Activated CD4-positive, CD25-positive, alpha-beta regulatory T cell (primary cell): ENCODE measurements at places on chromosomes 1 and 21.

- no peak for DNase-seq
These were observed 137.1 kb upstream of the USP24 start for GRCh38 chr1:55352080-55352810.

DNA sequence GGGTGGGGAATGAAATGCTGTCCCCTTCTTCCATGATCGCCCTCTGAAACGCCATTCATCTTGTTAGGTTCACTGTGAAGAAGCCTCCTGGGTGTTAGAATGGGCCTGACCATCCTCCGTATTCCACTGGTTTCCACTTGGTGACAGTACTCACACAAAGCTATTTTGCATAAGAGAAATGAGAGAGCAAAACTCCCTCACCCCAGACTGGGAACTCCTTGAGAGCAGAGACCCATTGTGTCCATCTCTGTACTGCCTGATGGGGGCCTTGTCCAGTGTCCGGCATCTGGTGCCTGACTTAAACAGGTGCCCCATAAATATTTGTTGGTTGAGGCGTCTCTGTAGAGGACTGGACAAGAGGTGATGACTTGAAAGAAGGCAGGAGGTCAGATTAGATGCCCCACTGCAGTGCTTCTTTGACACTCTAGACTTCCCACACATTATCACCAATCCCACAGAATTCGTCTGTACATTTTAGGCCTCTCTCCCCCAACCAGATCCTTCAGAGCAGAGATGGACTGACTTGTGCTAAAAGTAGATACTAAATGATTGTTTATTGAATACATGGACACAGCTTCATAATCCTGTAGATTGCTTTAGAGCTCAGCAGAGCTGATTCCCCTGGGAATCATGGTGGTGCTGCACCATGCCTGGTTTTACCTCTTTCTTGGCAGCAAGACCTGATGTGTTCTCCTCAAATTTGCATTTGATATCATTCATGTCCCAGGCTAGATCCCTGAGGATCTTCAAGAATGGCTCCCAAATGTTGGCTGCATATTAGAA is 22.4 kb upstream of the KCNA2 start:
- no peak for DNase-seq

DNA sequence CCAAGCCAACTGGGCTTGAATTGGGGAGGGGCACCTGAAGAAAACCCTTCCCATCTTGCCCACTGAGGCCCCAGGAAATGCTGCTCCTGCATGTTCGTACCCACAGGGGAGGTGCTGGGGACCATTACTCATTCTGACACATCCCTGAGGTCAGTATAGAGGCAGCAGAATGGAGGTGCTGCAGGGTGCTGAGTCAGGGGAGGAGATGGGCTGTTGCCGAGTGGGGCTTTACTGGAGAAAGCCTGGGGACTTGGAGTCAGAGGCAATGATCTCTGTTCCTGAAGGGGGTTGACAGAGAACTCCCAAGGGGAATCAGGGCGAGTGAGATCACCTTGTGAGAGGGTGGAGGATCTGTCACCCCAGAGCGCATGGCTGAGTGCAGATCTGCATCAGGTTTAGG is 40.2 kb upstream of the KCNA10 start:
- DNase-seq, result no peak

DNA sequence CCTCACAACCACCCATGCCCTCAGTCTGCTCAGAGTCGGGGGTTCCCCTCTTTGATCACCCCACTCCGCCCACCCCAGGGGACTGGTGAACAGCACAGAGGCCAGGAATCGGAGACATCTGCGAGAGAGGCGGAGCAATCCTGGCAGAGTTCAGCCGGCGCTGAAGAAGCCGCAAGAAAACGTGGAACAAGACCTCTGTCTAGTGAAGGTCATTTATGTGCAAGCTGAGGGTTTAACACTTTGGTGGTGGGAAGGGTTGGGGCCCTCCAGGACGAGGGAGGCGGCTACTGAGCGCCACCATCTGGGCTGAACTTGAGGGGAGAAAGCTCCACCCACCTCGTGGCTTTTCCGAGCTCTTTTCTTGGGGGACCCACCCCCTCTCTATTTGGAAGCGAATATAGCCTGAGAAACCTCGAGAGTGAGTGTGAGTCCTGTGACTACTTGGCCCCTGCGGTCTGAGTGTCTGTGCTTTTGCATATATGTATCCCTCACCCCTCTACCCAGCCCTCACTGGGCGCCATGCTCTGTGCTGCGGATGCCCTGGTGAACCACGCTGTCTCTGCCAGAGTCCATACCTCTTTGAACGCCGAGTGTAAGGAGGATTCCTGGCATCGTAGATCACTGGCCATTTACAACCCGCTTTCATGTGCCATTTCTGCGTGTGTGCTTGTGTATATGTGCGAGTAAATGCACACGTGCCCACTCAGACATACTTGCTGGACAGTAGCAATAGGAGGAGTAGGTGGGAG is 1.2 kb upstream of the EPHA10 start:
- DNase-seq, result no peak

DNA sequence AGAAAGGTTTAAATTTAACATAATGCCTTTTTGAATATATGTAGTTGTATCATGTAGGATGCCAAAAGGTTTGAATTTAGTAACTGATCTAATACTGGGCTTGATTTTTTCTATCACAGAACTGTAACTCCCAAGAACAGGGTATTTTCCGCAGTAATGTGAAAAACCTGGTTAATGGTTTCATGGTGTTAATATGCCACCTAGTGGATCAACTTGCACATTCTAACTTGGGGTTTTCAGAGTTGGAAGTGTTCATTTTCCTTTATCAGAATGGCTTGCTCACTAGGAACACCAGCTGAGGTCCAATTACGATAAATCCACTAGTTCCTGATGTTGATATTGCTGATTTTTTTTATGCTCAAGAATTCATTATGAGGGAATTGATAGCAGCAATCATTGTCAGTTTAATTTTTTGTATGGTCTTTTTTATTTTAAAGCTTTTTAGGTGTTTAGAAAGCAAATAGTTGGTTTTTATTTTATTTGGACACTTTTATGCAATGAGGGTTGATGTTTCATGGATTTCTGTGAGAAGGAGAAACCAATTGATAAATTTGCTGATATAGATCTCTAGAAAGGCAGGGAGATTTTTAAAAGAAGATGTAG is 157.2 kb downstream of the PLA2G4A start:
- no peak for DNase-seq

DNA sequence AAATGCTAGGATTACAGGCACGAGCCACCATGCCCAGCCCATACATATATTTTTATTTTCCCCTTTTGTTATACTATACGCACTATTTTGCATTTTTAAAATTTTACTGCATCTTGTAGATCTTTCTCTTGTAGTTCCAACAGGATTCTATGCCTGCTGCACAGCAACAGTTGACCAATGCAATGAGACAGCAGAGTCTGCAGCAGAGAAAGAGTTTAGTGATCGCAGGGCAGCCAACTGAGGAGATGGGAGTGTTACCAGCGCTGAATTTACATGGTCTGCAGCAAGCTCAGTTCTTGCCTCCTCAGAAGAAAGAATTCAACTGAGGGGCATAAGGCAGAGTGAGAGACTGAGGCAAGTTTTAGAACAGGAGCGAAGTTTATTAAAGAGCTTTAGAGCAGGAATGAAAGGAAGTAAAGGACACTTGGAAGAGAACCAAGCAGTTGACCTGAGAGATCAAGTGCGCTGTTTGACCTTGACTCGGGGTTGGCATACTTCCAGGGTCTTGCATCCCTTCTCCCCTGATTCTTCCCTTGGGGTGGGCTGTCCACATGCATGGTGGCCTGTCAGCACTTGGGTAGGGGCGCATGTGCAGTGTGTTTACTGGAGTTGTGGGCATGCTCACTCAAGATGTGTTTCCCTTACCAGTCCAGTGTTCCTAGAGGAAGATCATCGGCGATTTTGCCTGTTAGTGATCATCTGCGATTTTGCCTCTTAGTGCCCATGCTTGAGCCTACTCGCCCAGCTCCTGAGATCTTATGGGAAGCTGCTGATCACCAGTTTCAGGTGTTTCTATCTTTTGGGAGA is 4.1 kb upstream of the MTOR start:
- no peak for DNase-seq

DNA sequence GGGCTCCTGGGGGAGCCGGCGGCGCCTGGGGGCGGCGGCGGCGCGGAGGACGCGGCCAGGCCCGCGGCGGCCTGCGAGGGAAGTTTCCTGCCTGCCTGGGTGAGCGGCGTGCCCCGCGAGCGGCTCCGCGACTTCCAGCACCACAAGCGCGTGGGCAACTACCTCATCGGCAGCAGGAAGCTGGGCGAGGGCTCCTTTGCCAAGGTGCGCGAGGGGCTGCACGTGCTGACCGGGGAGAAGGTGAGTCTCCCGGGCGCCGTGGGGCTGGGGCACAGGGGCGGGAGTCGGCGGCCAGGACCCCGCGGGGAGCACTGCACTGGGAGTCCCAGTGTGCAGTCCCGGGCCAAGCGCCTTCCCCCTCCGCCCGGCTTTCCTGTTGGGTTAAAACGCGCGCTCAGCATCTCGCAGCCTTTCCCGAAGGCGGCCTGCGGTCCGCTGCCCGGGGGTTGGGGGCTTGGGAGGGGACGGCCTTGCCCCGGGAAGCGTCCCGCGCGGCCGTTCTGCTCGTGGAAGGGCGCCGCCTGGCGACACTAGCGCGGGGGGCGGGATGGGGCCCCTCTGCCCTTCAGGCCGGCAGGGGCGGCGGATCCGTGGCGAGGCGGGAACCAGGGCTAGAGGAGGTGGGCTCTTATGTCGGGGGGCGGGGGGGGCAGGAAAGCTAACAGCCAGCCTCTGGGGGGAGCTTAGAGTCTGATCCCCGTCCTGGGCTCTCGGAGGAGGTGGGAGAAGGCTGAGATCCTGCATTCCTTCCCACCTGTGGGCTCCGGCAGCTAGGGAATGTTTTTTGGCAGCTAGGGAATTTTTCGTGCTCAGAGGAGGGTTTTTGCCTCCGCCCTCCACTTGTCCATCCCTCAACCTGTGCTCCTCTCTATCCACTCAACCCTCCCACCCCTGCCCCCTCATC is 1.1 kb downstream of the HUNK start:
- DNase-seq, result no peak

DNA sequence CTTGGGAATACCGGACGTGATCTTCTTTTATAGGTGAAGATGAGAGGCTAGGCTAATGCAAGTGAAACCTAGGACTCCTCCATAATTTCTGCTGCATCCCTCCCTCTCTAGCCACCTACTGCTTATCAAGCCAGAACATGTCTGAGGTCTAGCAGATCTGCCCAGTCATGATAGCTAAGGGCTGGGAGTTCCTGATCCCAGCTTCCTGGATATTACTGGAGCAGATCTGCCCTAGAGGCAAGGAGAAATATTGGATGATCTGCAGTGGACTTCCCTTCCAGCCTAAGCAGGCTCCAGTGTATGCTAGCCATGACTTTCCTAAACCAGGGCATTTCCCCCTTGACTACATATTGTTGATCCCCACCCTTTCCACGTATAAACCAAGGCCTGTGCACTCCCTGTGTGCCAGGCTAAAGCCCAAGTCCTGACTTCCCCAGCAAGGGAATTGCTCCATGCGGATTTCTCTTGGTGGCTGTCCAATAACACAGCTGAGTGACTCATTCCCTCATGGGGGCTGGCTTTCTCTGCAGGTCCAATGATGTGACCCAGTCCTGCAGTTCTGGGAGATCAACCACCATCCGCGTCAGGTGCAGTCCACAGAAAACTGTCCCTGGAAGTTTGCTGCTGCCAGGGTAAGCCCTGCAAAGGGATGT is 15.5 kb upstream of the SARS1 start:
- DNase-seq, result no peak

DNA sequence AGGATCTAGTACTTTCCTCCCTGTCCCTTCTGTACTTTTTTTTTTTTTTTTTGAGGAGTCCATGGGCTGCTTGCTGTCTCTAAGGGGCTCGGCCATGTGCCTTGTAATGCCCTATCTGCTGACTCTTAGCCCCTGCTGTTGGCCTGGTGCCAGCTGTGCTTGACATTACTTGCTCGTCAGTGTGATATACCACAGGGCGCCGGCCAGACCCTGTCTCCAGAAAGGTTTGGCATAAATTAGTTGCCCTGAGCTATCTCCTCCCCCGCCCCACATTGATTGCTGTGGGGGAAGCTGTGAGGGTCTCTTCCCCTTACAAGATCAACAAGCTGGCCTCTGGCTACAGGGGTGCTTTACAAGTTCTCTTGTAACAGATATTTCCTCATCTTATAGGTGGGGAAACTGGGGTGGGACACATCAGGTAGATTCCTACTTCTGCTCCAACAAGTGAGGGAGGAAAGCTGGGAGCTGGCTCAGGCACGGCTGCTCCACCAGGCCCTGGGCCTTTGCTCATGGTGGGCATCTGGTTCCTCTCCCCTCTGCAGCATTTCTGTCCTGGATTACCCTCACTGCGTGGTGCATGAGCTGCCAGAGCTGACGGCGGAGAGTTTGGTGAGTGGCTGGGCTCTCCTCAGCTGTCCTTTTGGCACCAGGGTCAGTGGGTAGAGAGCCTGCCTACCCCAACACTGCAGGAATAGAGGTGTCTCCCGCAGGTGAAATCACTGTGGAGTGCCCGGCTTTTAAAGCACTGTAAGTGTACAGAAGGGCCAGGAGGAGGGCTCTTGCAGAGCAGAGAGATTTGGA is 15.6 kb downstream of the STRIP1 start:
- DNase-seq, result no peak

DNA sequence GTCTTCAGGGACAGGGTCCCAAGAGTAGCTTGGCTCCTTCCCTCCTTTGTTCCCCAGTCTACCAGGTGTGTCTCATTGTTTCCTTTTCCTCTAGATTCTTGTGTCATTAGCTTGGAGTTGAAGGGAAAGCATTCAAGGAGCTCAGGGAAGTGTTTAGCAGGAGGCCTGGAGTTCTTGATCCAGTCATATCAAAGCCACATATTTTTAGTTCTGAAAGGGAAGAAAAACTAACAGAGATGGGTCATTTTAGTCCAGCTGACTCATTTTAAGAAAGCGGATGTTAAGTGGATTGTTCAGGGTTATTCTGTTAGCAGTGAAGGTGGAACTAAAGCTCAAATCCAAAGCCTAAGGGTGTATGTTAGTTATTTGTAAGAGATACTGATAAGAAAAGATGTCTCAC is 721 bp downstream of the C1orf54 start:
- no peak for DNase-seq

GRCh38 chr1:206786212-206786886 is 14.1 kb upstream of the IL10 start:
- DNase-seq, result no peak

- DNase-seq, result no peak
These were observed 79.6 kb downstream of the SASS6 start for GRCh38 chr1:100053119-100053518.

GRCh38 chr21:32705139-32705538 is 22.7 kb downstream of the SYNJ1 start:
- DNase-seq, result no peak

DNA sequence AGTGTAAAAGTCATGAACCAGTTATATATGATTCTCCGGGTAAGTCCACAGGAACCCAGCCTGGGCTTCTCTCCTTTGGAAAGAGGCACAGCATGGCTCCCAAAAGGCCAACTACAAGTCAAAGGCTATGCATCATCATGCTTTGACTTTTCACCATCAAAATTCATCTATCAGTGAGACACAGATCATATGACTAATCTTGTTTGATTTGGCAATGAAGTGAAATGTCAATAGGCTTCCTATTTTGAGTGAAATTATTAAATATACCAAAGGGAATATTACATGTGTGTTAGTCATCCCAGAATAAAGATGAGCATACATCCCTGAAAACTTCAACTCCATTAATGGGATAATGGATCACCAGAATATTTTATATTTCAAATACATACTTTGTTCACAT is 83.5 kb upstream of the ADGRL2 start:
- DNase-seq, result no peak
